ENCODE measurements at places on chromosomes 11 and 22. TPM values are rescaled to one million over a fixed set of nuclear protein-coding genes. Genes with fewer than 3 reads are reported as not detected.

The OR51B5 gene
- total RNA-seq, result 0.29 TPM

The PANX3 gene
- total RNA-seq, result not detected

The TMEM80 gene
- 14.8 TPM for total RNA-seq

The OR5P2 gene
- total RNA-seq, result not detected

The RAG1 gene
- 0.66 TPM for total RNA-seq

The EMID1 gene
- not detected for total RNA-seq

Measured in smooth muscle cell of trachea (primary cell).